Stimulated activated CD4-positive, alpha-beta T cell treated with anti-CD3 and anti-CD28 coated beads, Interleukin-12 subunit alpha, Interleukin-12 subunit beta, amount 100 ng/mL, for 4 hours (primary cell): ENCODE measurements at places on chromosomes 5 and 9.

GRCh38 chr5:174222891-174223290 lies 177.4 kb downstream of the NSG2 start:
- DNase-seq, result no peak

GRCh38 chr5:9599391-9599790 lies 30.8 kb downstream of the TAS2R1 start:
- DNase-seq, result no peak

DNA sequence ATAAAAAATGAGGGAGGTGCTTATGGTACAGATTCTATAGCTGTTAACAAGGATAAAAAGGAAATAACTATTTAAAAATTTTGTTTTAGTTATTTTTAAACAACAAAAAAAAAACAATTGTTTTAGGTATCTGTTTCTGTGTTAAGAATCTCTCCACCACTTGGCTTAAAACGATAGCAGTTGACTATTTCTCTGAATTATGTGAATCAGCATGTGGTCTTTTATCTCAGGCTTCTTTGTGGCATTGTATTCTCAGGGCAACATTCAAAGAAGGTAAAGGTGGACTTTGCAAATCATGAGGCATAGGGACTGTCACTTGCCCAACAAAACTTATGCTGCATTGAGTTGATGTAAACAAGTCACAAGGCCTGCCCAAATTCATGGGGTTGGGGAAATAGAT lies 55.2 kb downstream of the ERBIN start:
- no peak for DNase-seq

DNA sequence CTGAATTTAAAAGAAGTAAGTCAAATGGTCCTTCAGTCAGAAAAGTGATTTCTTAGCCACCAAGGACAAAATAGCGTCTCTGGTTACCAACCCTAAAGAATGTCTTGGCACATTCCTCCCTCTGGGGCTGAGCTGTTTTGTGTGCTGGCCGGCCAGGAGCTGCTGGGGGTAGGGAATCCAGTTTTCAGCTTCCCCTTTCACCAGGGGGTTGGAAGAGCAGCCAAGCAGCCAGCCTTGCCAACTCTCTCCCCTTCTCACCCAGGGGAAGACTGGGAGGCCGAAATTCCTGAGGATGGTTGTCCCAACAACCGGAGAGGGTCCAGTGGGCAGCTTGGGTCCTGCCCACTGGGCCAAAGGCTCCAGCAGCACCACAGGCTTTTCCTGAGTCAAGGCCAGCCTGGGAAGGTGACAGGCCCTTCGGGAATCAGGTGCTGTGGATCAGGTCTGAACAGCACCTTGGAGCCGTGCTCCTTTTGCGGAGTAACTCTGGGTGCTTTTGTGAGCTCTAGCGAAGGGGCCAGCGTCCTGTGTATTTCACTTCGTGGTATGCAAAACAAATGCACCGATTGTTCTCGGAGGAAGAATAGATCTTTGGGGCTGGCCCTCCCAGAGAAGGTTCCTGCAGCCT lies 4.2 kb downstream of the WWC1 start:
- DNase-seq, result no peak

GRCh38 chr5:79546782-79547428 lies 33.0 kb upstream of the HOMER1 start:
- no peak for DNase-seq

DNA sequence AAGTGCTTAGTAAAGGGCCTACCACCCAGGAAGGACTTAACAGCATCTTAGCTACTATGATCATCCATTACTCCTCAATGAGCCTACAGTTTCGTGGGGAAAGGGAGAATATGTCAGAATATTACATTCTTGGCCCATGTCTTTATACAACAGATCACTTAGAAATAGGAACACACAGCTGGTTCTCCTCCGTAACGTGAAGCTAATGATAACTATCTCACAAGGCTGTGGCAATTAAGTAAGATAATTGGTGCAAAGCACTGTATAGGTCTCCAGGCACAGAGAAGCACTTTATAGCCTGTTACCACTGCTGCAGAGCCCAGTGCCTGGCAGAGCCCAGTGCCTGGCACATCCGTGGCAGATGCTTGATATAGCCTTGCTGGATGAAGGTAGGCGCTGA lies 347.6 kb downstream of the SLIT3 start:
- no peak for DNase-seq

DNA sequence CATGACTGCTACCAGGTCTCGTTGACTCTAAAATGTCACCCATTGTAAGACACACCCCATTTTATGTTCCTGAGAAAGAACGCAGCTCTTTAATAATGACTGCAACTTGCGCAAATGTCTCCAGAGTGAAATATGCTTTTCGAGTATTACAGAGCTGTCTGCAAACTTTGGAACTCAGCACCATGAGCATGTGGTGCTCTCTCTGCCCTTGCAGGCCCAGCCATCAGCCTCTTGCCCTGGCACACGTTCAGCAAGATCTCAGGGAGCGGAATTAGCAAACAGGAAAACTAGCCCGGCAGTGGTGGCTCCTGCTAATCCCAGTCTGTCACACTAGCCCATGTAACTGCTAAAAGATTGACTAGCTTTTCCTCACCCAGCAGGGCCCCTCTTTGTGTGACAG lies 114.5 kb upstream of the SLC1A3 start:
- DNase-seq, result no peak

DNA sequence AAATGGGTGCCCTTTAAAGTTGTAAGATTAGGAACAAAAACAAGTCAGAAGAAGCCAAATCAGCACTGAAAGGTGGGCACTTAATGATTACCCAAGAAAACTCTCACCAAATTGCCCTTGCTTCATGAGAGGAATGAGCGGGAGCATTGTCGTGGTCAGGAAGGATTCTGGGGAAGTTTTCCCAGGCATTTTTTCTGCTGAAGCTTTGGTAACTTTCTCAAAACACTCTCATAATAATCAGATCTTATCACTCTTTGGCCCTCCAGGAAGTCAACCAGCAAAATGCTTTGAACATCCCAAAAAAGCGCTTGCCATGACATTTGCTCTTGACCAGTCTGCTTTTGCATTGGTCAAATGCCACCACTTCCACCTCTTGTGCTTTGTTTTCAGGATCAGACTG lies 10.4 kb upstream of the PCDHGC3 start:
- no peak for DNase-seq

DNA sequence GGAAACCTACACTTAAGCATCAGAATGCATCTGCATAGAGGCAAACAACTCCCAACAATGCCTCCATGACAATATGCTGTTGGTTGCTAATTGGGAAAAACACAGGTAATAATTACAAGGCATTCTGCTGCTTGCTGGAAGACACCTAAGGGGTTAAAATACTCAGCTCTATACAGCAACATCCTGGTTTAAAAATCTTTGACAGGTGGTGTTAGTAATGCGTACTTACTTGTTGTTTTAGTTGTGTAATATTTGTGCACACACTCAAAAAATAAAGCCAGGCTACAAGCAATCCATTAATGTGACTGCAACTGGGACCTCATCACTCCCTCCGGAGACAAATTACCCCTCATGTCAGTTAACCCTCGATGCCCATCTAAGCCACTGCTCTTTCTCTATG lies 126.3 kb upstream of the ELL2 start:
- no peak for DNase-seq

- no peak for DNase-seq
These were observed 172.7 kb downstream of the ROR2 start for GRCh38 chr9:91777292-91777830.

- no peak for DNase-seq
These were observed 49.7 kb upstream of the GRAMD2B start for GRCh38 chr5:126373375-126374108.

DNA sequence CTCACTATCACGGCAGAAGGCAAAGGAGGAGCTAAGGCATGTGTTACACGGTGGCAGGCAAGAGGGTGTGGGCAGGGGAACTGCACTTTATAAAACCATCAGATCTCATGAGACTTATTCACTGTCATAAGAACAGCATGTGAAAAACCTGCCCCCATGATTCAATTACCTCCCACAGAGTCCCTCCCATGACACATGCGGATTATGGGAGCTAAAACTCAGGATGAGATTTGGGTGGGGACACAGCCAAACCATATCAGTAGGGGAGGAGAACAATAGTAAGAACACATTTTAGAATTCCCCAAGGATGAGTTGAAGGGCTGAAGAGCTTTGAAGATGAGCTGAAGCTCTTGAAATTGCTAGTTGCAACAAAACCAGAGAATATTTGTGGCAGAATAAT lies 287.9 kb downstream of the SMARCA2 start:
- DNase-seq, result no peak

DNA sequence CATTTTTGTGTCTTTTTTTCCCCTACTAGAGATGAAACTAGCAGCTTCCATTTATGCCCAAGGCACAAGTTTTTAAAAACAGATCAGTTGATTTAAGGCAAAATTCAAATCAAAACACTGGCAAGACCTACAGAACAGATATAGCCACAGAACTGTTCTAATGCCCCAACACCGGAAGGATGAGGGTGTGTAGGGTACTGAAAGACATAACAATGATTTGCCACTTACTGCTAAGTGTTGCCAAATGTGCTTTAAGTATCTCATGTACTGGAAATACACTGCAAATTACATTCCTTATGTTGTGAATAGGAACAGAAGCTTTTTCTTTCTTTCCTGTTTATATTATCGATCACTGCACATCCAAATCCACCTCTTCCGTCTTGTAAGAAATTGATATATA lies 189.0 kb downstream of the CETN3 start:
- no peak for DNase-seq

- DNase-seq, result no peak
These were observed 163.4 kb downstream of the PJA2 start for GRCh38 chr5:109246395-109246794.

DNA sequence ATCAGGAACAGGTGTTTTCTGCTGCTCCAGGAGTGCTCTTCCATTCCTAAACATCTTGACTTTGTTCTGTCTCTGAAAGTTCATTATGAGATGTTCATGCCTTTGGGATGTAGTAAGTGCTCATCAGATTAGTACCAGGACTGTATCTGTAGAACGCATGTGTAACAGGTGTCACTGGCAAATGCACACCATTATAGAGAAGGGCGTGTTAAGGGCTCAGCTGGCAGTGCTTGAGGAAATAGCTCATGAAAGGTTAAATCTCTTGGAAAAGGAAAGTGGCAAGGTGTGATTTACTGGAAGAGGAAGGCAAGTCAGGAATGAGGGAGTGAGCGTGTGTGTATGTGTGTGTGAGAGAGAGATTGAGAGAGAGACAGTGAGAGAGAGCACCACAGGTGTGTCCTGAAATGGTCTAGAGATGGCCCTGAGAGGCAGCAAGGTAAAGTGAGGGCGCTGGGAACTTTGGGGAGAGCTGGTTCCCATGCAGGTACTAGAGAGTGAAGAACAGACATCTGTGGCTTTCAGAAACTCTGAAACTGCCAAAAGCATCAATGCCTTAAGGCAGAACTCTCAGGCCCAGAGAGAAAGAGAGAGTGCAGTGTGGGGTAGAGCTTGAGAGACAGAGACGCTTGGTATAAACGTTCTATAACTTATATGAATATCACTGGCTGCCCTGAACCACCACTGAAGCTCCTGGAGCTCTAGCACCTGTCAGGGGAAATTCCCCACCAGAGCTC lies 13.7 kb upstream of the CXCL14 start:
- no peak for DNase-seq

GRCh38 chr9:112367465-112367864 lies 12.4 kb upstream of the HSDL2 start:
- no peak for DNase-seq

- DNase-seq, result no peak
These were observed 28.0 kb upstream of the LRRC14B start for GRCh38 chr5:163338-163620.

DNA sequence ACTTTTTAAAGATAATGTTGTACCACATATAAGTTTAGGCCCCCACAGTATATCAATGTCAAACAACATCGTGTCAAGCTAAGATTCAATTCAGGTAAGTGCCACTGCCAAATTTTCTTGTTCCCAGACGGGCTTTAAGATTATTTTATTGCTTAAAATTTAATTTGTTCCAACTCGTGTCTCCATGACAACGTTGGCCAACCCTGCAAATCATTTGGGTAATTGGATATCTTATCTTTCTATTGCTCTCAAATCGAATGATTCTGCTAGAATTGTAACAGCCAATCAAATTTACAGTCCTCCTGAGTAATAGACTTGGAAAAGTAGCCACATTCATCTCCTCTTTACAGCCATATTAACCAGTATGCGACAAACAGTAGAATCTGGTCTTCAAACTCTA lies 19.5 kb downstream of the TLE1 start:
- DNase-seq, result no peak

GRCh38 chr5:87311405-87312279 lies 44.0 kb downstream of the RASA1 start:
- no peak for DNase-seq

DNA sequence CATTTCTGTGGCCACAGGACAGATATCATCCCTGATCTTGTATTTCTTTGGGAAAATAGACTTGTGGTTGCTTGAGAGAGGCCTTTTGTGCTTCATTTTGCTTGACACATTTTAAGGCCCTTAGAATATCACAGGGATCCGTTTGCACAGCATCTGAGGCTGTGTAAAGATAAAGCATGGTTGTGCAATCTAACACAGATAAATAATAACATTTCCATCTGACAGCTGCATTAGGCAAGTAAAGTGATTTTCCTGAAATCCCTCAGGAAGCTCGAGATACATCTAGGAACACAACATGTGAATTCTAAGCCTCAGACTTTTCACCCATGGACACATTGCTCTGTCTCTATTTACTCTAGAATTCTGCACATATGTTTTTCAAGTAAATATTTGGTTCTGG lies 212.8 kb upstream of the ADAMTSL1 start:
- DNase-seq, result no peak

DNA sequence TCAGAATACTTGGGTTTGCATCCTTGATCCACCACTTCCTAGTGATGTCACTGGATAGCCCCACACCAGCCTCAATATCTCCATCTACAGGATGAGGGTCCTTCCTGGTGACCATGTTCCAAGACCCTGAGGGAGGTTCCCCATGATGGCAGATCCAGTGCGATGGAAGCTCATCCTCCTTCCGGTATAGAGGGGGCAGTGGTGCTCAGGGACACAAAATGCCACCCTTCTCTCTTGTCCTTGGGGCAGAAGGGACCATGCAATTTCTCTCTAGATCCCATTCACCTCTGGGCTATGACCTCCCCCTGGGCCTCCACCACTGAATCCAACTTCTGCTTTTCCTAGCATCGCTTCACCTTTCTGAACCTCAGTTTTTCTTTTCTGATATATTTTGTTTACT lies 5.4 kb upstream of the SLC25A51 start:
- no peak for DNase-seq

- DNase-seq, result no peak
These were observed 60.6 kb upstream of the SAP30L start for GRCh38 chr5:154385236-154385512.

DNA sequence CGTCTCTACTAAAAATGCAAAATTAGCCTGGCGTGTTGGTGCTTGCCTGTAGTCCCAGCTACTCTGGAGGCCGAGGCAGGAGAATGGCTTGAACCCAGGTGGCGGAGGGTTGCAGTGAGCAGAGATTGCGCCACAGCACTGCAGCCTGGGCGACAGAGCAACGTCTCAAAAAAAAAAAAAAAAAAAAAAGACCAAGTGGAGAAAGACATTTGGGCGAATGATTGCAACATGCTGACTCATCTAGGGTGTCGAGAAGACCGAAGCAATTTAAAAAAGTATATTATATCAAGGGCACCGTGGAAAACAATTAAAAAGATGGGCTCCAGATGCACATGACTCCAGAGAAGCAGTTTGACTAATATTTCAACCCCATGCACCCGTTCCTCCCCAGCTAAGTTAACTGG lies 9.2 kb downstream of the KLF4 start:
- no peak for DNase-seq
